Hematopoietic multipotent progenitor cell treated with erythropoietin and hydrocortisone succinate and interleukin-3 and kit ligand, for 6 days (in vitro differentiated cells): ENCODE measurements at places on chromosomes 2 and 18.

- DNase-seq: peak; percentile 23
Observed at GRCh38 chr2:196808083-196808665, 981 bp downstream of the C2orf66 start.

DNA sequence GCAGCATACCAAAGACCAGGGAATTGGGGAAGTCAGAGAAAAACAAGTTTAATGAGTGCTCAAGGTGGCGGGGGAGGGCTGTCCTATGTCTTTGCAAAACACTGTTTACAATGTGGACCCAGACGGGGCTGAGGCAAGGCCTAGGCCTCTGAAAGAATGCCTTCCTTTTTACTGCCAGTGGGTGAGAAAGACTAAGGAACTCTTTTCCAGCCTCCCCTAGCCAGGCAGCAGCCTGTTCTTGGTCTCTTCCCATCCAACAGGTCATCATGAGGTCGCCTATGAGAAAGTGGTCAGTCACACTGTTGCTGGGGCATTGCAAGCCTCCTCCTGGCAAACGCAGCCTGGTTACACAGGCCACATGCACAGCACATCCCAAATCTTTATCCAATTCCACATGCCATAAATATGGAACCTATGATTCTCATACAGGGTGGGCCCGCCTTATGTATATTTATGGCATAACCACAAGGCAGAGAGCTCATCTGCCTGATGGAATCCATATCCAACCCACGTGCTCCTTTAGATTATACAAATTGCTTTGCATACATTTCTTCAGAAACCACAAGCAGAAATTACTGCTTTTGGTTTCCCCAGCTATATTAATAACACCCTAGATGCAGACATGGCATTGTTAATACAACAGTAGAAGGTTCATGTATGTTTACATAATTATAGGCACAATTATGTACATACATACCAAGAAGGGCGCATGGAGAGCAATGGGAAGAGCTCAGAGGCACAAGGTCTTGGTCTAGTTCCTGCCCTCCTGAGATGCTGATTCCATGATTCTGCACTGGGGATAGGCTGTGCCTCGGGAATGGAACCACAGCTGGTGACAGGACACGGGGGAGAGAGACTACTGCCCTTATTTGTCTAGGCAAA lies 48.6 kb downstream of the NRP2 start:
- DNase-seq: no peak

DNA sequence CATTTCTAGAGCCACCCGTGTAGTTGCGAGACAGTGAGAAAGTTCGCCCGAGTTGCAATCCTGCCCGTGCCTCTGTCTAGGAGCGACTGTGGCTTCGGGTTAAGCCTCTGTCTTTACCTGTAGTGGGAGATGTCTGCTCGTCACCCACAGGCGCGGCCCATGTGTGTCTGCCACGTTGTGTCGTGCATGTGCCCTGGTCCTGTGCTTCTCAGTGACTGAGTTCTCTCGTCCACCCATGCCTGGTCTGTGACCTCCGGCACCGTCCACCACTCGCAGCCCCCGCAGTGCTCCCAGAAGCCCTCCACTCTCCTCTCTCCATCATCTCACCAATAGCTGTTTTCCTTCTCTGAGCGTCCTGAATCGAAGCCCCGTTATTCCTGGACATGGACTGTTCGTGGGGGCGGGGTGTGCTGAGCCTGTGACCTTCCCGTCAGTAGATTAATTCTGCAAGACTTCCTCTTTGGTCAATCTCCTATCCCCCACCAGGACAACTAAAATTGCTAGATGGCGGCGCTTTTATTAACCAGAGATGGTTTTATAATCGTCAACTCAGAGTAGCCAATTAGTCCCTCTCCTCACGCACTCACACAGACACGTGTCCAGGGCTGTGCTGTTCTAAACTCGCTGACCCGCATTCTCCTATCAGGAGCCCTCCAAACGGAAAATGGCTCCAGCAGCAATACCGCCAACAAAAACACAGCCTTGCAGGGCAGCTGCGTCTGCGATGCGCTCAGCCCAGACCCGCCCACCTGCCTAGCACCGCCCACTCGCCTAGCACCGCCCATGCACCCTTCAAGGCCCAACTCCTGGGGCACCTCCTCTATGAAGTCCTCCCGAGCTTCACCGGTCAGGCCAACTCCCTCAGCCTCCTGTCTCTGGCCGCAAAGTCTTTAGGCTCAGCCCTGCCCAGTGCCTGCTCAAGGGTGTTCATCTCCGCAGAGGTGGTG lies 119.4 kb downstream of the TWIST2 start:
- no peak for DNase-seq

- DNase-seq: no peak
Observed at GRCh38 chr2:171004363-171004762, 75.3 kb downstream of the GORASP2 start.

GRCh38 chr2:164849506-164849905 lies 7.9 kb upstream of the COBLL1 start:
- DNase-seq: no peak

DNA sequence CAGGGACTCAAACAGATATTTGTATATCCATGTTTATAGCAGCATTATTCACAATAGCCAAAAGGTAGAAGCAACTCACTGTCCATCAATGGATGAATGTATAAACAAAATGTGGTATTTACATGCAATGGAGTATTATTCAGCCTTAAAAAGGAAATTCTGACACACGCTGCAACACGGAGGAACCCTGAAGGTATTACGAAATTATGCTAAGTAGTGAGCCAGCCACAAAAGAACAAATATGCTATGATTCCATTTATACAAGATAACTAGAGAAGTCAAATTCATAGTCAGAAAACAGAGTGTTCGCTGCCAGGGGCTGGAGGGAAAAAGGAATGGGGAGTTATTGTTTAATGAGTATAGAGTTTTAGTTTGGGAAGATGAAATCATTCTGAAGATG lies 61.0 kb upstream of the CDKL4 start:
- DNase-seq: no peak

DNA sequence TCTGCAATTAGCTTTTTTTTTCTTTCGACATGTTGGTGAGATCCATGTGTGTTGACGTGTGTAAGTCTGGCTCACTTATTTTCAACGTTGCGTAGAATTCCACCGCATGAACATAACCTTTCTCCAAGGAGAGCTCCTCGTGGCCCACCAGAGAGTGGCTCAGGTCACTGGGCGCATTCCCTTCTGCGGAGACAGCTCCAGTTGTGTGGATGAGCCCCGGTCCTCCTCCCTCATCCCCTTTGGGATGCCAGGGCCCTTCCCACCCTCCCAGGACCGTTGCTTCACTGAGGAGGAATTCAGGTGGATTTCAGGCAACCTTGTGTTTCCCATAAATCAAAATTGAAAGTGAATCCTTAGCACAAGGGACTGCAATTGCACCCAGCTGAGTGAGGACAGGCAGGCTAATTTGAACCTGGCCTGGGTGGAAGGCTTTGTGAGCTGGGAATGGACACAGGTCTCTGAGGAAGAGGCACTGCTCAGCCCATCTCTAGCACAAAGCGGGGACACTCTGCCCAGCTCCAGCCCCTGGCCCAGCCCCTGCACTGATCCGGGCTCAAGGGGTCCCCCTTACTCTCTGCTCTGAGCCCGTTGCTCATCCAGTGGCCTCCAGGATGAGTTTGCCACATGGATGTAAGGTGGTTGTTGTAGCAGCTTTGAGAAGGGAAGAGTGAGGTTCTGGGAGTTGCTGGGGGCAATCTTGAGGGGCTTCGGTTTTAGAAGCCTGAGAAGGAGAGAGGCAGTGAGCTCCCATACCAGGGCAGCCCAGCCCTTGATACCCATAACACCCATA lies 57.8 kb upstream of the HAAO start:
- no peak for DNase-seq

DNA sequence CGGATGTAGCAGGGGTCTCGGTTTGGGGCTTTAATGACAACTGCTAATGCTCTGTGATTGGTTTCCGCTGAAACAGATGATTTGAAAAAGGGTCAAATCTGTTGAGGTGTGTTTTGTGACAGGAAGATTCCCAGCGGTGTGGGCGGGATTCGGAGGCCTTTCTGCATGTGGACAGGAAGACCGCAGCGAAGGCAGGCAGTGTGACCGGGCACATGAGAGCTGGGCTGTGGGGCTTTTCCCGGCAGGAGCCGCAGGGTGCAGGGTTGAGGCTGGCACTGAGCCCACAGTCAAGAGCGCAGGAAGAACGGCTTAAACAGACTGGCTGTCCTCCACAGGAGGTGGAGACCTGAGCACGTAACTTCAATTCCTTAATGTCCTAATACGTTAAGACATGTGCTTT lies 180.0 kb upstream of the TPO start:
- DNase-seq: no peak

DNA sequence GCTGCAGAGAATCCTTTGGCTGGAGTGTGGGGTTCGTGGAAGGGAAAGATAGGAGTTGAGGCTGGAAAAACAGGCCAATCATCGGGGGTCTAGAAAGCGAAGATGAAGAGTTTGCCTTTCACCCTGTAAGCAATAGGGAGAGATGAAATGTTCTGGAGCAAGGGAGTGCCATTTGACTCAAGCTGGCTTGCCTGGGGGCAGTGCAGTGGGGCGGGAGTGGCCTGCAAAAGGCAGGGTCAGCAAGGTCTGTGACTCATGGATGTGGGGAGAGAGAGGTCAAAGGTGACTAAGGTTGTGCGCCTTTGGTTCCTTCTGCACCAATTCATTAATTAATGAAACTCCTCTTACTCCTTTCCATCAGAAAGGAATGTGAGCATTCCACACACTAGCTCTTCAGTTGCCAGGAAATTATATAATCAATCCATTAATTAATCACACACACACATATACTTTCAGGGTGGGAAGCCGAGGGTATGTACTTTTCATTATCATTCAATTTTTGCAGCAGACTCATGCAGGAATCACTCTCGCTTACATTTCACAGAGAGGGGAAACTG lies 227.6 kb downstream of the MYCN start:
- DNase-seq: no peak

DNA sequence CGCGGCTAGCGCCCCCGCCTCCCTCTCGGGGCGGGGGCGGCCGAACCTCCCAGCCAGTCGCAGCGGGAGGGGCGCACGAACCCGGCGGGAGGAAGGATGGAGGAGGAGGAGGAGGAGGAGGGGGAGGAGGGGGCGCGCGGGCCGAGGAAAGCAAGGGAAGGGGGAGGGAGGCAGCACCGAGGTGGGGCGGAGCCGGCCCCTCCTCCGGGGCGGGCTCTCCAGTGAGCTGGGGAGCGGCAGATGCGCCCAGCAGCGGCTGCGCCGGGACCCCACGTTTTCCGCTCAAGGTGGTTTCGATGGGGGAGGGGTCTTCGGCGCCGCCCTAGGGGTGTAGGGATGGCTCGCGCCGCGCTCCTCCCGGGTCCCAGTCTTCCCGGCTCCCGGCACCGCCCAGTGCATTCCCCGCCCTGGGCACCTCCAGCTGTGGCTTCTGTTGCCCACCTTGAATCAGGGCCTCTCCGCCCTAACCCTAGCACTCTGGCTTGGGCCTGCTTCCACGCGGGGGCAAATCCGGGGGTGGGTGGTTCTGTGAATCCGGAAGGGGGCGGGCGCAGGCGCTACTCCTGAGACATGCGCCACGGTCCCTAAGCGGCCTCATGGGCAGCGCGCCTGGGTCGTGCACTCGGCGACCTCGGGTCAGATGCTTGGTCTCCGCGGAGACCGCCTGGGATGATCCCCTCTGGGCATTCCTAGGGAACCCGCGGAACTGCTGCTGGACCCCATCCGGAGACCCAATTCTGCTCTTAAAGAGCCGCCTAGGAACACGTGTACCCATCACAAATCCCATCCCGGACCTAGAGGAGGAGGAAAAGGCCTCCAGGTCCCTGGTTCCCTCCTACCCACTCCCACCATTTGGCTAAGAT lies at the start of gene FBXO41:
FBXO41 (minus strand) TSS at position 183 of the 863 bp plus-strand sequence. CDS start 14,848 bp downstream, outside the sequence.
- peak; percentile 63 for DNase-seq

- DNase-seq: no peak
Observed at GRCh38 chr2:84844141-84844540, 36.7 kb downstream of the TRABD2A start.

DNA sequence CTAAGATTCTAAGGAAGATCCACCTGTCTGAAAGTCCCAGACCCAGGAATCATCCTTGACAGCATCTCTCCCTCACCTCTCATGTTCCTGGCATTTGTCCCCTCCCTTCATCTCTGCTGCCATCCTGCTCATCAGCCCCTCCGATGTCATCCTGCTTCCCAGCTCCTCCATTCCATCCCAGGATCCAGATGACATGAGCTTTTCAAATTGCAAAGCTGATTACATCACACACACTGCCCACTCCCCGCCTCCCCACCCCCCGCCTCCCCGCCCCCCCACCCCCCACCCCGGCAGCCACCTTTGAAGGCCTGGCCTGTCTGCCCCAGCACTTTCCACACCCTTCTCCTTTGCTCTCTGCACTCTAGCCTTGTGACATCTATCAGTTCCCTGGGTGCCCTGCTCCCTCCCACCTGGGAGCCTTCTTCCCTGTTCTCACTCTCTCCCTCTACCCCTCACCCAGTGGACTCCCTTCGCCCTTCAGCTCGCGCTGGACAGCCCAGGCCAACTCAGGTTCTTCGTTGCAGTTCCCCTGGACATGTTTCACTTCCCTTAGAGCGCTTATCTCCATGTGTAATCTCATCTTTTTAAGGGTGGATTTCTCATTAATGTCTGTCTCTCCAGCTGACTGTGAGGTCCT lies 61.6 kb downstream of the DNMT3A start:
- DNase-seq: no peak
